ENCODE measurements at places on chromosomes 4 and X. TPM values are rescaled to one million over a fixed set of nuclear protein-coding genes. Genes with fewer than 3 reads are reported as not detected.

DNA sequence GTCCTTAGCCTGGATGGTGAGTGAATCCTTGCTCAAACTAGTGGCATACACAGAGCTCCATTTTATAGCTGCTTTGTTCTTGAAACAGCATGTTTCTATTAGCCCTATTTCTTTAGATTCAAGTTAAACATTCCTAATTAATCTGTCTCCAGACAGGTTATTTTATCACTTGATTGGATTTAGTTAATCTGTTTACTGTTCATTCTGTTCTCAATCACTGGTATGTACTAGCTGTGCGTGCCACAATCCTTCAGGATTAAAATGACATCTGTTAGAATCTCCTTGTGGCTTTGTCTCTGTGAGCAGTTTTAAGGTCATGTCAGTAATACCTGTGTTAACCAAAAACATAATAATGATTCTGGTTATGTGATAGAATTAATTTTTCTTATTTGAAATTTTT, 36.5 kb downstream of the PTPN13 start:
- DNase-seq = no peak

GRCh38 chrX:111447298-111447697, 35.3 kb upstream of the DCX start:
- peak; percentile 57 for DNase-seq

DNA sequence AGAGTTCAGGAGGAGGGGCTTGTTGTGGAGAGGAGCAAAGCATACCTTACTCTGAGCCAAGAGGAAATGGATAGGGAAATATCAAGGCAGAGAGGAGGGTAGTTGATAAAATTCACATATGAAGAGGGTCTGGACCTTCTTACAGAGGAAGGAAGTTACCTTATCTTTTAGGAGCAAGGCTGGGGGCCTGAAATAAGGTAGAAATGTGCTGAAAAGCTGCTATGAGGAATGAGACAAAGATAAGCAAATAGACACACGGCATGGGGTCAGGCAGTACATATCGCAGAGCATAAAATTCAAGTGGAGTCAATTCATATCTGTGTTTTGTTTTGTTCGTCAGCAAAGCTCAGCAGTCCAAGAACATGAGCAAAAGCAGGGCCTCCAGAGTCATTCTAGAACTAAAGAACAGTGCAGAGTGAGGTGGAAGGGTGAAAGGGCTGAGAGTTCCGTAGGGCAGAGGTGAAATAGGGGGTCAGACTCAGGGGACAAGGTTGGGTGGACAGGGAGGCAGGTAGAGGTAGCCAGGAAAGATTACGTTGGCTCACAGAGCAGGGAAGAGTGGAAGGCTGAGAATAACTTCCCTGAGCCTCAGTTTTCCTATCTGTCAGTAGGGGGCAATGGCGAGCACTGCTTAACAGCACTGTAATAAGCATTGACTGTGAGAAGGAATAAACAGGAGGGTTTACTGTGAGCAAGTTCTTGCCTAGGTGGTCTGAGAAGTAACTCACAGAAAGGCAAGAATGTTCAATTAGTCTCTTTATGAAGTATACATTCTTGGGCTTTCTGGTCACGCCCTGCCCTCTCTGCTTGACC, 9.2 kb downstream of the VSIG4 start:
- DNase-seq = peak; percentile 39

DNA sequence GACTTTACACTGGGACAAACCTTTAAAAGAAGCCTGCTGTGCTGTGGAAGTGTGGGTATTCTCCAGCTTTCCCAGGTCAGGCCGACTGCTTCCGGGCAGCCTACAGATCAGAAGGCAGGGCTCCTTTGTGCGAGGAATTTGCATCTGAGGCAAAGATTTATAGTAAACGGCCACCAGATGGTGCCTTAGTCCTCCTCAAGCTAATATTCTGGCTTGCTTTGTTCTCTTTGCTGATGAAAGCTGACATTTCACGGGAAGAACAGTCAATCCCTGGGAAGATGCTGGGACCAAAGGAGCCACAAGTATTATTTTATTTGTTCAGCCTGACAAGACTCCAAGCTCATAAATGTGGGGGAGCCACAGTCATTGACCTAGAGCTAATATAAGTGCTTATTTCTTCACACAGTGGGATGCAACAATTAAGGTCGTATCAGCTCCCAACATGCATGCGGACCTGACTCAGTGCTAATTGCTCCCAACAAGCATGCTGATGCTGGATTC, 120.7 kb upstream of the TRIM2 start:
- DNase-seq = peak; percentile 86

- no peak for DNase-seq
Measured at GRCh38 chr4:168817370-168817769, 192.7 kb downstream of the CBR4 start.

DNA sequence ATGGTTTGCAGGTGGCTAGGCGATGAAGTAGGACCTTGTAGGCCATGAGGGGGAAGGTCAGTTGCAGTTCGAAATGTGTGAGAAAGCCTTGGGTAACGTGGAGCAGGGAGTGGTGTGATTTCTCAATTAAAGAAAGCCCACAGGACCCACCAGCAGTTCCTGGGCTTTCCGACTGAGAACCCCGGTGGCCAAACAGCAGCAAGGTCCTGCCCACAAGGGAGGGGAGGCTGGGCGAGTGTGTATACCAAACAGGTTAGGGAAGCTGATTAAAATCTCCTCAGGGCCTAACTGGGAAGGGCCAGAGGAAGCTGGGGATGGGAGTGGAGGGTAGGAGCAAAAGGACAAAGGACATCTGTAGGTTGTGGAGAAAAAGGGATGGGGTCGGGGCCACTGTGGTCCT, 2.4 kb downstream of the ATP6AP1 start:
- no peak for DNase-seq

TIGD4 gene
- 2.0 TPM for total RNA-seq

GRCh38 chr4:38591617-38592337, 72.2 kb upstream of the KLF3 start:
- no peak for DNase-seq

GRCh38 chr4:136867465-136867864, 664.8 kb downstream of the PCDH18 start:
- DNase-seq = peak; percentile 34

NSUN7 gene
- 15.9 TPM for total RNA-seq

DNA sequence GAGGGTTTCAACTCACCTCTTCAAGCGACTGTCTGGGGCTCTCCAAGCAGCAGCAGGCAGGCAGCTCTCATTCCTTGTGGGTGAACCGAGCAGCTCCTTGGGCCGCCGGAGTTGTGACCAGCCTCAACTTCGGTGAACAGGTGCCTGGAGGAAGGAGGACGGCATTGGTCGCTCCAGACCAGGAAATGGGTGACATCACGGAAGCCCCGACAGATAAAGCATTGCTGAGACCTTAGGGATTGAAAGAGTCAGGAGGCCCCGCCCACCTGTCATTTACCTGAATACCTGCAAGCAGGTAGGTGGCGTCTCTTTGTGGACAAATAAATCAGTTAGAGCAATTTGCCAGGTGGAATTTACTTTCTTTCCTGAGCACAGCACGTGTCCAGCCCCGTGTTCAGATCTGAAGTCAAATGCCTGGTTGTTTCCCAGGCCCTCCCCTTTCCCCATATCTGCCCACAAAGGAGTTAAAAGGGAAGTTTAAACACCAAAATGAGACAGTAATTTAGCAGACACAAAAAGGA, at the start of gene LNX1:
LNX1 (minus strand) TSS at position 115 of the 521 bp plus-strand sequence. CDS start 17,484 bp downstream, outside the sequence.
- peak; percentile 96 for DNase-seq

SLC38A5 gene
- total RNA-seq = 28.3 TPM

DNA sequence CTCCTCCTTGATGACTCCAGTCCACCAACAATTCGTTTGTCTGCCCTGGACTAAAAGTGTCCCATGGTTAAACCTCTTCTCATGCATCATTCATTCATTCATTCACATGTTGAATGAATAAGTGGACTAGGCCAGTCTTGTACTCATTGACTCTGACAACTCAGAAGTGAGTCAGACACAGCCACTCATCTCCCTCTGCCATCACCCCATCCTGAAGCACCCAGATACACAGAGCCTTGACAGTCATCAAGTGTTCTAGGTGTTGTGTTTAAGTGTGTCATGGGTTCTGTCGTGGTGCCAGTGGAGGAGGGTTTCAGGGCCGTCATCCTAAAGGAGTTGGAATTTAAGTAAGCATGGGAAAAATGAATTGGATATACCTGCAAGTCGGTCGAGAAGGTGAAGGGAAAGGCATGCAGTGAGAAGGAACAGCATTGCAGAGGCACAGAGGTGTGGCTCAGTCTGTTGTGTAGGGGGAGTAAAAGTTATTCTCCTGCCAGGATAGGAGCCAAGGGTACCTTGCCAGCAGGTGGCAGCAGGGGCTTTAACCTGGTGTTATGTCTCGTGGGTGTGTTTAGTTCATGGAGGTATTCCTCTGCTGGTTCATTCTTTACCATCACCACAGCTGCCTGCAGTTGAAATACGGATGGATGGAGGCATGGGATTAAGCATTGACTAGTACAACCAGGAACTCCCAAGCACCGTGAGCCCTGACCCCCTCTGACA, 18.3 kb downstream of the MAGED2 start:
- no peak for DNase-seq

GRCh38 chr4:144589512-144589911, 56.4 kb upstream of the HHIP start:
- no peak for DNase-seq

PAGE5 gene
- not detected for total RNA-seq

GRCh38 chrX:64867217-64867616, 109.0 kb downstream of the ZC4H2 start:
- DNase-seq = no peak

- no peak for DNase-seq
Measured at GRCh38 chr4:127829014-127829413, 46.9 kb downstream of the HSPA4L start.

PDCL2 gene
- total RNA-seq = not detected

GRCh38 chr4:4574052-4574451, 32.2 kb upstream of the STX18 start:
- DNase-seq = no peak

COMMD8 gene
- 11.7 TPM for total RNA-seq

Measured in H9 (cell line).